ENCODE measurements at places on chromosomes 6 and 20.

- DNase-seq = no peak
These were observed 130.1 kb downstream of the LRRC1 start for GRCh38 chr6:53924821-53925422.

GRCh38 chr20:1277529-1278322 lies 11.6 kb downstream of the SNPH start:
- no peak for DNase-seq

DNA sequence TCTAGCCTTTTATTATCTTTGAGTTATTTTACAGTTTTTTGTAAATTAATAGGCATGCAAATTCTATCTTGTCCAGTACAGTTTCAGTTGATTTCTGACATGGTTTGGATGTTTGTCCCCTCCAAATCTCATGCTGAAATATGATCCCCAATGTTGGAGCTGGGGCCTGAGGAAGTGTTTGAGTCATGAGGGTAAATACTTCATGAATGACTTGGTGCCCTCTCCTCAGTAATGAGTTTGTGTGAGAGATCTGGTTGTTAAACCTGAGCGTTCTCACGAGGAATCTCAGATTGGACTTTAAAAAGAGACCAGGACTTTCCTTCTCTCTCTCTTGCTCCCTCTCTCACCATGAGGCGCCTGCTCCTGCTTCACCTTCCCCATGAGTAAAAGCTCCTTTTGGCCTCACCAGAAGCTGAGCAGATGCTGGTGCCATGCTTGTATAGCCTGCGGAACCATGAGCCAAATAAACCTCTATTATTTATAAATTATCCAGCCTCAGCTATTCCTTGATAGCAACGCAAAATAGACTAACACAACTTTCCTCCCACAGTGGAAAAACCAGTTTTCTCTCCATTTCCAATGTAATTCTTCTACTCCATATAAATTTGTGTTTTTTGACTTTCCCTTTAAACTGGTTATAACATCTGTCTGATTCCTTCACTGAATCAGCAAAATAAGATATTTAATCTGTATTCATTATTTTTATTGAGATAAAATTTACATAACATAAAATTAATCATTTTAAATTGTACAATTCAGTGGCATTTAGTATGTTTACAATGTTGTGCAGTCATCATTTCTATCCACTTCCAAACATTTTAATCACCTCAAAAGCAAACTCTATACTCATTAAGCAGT lies 78.7 kb upstream of the PRSS16 start:
- no peak for DNase-seq

DNA sequence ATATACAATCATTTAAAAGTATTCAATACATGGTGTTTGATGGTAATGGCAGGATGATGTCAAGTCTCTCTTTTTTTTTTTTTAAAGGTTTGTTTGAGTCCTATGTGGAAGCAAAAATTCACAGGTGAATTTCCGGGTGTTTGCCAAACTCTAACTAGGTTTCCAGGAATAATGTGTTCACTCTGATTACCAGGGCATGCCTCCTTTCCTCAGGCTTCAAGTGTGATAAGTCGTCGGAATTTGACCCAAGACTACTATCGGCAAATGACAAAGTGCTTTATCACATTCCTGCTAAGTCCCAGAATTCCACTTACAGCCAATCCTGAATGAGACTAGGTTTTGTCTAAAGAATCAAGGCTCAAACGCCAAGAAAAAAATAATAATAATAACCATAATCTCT lies 7.3 kb downstream of the OARD1 start:
- no peak for DNase-seq

- no peak for DNase-seq
These were observed 2.1 kb downstream of the SLC35B2 start for GRCh38 chr6:44255105-44255808.

GRCh38 chr6:52416629-52417151 lies 3.5 kb upstream of the EFHC1 start:
- peak; percentile 80 for DNase-seq

GRCh38 chr6:15274692-15275387 lies 29.0 kb downstream of the JARID2 start:
- no peak for DNase-seq

DNA sequence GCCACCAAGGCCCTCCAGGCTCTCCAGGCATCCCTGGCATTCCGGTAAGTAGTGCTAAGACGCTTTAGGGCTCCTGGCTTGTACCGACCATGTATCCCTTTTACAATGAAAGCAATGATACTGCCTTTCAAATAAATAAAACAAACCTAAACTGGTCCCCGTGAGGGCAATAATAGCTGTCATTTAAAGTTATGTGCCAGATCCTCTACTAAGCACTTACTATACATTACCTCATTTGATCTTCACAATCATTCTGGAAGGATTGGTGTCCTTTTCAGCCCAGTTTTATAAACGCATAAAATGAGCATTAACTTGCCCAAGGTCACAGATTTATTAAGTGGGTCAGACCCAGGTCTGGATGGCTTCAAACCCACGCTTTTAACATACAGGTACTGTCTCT lies 114.7 kb downstream of the COL9A1 start:
- DNase-seq = no peak

DNA sequence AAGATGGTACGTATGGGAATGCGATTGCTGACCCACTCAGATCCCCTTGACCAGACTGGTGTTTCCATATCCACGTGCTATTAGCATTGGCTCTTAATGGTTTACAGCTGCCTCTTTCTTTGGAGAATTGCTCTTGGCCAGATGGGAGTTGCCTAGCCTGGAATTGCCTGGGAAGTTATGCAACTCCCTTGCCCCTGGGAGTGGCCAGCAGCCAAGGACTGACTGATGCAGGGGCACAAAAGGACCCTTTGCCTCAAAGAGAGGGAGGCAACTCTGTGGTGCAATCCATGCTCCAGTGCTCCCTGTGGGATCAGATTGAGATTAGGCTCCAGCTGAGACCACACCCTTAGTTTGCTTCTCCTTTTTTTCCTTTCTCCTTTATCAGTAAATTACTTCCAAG lies 203.5 kb upstream of the JAG1 start:
- no peak for DNase-seq

DNA sequence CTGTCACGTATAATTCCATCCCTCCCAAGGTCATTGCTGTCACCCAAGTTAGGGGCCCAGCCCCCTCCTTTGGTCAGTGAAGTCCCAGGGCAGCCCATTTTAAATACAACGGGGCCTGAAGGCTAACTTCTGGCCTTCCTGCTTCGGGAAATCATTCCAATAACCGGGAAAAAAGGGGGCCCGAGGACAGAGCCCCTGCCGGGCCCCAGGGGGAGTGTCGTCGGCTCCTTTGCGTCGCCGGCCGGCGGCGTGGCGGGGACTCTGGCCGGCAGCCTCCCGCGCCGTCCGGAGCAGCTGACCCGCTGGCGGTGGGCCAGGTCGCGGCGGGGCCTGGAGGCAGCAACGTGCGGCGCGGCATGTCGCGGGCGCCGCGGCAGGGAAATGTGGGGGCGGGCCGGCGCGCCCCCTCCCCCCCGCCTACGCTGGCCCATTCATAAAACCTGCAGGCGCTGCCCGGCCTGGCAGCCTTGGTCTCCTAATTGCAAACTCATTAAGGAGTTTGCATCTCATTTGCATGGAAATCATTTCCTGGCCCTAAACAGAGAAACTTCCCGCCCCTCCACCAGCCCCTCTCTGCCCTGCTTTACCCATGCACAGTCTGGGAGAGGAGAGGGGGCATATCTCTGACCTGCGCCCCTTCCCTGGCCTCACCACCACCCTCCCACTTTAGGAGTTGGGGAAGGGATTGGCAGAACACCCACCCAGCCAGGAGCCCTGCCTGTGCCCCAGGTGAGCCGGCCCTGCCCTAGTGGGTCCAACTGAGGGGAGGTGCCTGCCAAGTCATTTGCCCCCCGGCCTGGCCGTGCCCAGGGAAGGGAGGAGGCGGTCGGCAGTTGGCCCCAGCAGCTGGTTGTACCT lies 50.7 kb downstream of the MRPL14 start:
- peak; percentile 64 for DNase-seq

- no peak for DNase-seq
These were observed 19.5 kb upstream of the MAS1 start for GRCh38 chr6:159871241-159871640.

GRCh38 chr20:2108987-2109386 lies 7.4 kb downstream of the STK35 start:
- no peak for DNase-seq

- no peak for DNase-seq
These were observed 79.1 kb downstream of the DTD1 start for GRCh38 chr20:18666803-18667415.

Data from OCI-LY7 (cell line).